Fibroblast of mammary gland (primary cell): ENCODE measurements at places on chromosomes 7 and 10.

GRCh38 chr10:92667078-92667477 is 22.7 kb upstream of the HHEX start:
- no peak for DNase-seq

DNA sequence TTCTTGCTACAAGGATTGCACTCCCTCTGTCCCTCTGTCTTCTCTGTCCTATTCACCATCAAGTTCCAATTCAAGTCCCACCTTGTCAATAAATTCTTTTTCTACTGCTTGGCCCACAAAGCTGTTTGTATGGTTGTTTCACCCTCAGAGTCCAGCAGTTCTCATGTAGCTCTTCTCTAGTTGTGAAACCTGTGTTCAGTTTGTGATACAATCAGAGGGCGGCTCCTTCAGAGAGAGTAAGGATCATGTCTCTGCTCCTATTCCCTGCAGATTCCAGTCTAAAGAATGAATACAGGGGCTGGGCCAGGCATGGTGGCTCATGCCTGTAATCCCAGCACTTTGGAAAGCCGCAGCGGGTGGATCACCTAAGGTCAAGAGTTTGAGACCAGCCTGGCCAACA is 126.6 kb upstream of the BET1 start:
- DNase-seq = no peak

DNA sequence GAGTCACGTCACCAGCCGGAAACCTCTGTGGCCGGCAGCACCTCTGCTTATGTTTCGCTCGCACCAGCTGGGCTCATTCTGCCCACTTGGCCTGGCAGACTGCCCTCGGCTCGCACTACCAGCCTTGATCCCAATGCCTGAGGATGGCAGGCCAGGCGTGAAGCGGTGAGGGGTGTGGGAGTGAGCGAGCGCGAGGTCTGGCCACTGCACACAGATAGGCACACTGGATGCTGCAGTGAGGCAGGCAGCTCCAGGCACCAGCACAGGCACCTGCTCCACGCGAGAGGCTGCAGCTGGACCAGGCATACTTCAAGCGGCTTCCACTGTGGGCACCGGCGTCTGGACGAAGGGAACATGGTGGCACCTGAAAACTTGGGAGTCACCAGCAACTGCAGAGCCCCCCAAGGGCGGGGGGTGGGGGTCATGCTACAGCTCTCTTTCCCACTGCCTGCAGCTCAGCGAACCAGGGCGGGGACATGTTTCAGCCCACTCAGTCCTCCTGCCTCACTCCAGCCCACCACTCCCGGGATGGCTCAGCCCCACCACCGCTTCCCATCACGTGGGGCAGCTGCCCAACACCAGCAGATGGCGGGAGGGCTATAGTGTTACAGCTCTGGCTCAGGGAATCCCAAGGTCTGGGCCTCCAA is 5.4 kb upstream of the DMTF1 start:
- no peak for DNase-seq

GRCh38 chr10:127695431-127695830 is 41.6 kb upstream of the FOXI2 start:
- DNase-seq = no peak

DNA sequence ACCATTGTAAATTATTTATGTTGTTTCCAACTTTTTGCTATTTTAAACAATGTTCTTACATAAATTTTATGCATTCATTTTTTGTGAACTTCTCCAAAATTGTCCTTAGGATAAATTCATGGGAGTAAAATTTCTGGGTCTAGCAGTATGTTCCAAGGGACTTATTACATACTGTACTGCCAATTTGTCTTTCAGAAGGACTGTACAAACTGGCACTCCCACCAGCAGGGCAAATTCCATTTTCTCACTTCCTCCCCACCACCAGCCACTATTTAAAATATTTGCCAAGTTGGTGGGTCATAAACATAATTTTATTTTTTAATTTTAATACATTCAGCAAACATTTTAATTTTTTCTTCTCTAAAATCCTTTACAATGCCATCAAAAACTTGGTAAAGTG is 13.7 kb upstream of the ARID5B start:
- DNase-seq = no peak

- no peak for DNase-seq
Observed at GRCh38 chr10:127618797-127619196, 69.7 kb downstream of the NPS start.
